ENCODE measurements at places on chromosomes 7 and 10.

GRCh38 chr10:95295031-95295755 lies 4.4 kb upstream of the PDLIM1 start:
- peak; percentile 73 for DNase-seq

GRCh38 chr7:100431286-100431735 lies 1.7 kb downstream of the MEPCE start:
- no peak for DNase-seq

- no peak for DNase-seq
Observed at GRCh38 chr7:107213945-107214344, 45.1 kb downstream of the HBP1 start.

DNA sequence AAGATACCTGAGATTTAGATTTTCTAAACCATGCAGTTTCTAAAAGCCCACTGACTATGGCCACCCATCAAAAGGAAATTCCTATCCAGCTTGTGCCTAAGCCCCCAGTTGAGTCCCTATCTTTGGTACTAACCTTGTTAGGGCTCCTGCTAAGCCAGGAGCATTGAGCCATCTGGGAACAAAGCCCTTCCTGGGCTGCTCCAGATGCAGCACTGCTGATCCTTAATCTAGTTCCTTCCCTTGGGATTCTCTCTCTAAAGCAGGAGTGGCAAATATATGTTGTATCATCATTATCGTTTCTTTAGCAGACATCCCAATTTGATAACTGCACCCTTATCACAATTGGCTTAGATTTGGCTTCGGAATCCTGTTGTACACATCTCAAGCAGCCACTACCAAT lies 24.7 kb upstream of the PDLIM1 start:
- DNase-seq = no peak

DNA sequence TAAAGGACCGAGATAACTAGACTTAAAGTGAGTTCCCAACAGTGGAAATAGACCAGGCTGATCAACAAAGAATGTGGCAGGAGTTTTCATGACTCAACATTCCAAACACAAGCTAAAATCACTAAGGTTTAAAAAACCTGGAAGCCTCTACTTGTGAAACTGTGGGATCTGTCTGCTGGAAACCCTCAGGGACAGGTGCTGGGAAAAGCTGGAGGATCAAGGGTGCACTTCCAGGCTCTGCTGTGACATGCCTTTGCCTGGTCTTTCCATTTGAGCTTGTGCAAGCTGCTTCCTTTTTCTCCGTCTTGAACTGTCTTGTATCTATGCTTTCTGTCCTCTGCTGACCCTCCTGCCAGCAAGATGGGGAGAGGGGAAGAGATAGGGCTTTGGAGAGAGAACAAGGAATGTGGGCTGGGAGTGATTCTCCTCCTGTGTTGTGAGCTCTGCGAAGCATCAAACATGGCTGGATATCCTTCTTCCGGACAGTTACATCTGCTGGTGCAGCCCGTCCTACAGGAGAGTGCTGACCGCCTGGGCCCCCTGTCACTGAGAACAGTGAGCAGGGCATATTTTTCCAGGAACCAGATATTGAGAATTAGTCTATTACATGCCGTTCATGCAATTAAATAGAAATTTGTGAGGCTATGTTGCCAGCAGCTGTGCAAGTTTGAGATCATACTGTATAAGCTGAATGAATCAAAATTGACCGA lies 25.5 kb downstream of the ARHGAP22 start:
- no peak for DNase-seq

DNA sequence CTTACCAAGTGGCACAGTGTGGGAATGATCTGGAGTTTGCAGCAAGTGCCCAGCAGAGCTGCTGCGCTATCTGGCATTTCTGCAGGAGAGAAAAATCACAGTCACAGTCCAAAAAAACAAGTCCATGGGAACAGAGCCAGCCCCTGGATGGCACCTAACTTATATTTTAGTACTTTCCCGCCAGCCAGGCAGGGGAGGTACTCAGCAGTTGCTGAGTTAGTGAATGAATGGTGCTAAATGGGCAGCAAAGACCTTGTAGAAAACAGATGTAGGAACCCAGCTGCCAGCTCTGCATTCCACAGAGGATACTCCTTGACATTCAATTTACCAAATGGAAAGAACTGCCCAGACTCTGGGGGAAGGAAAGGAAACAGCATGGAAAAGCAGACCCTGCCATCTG lies 54.5 kb downstream of the GSDME start:
- no peak for DNase-seq

GRCh38 chr10:61899069-61899531 lies 2.4 kb upstream of the ARID5B start:
- no peak for DNase-seq

- DNase-seq = peak; percentile 19
Observed at GRCh38 chr10:24894309-24894708, 58.1 kb downstream of the PRTFDC1 start.

DNA sequence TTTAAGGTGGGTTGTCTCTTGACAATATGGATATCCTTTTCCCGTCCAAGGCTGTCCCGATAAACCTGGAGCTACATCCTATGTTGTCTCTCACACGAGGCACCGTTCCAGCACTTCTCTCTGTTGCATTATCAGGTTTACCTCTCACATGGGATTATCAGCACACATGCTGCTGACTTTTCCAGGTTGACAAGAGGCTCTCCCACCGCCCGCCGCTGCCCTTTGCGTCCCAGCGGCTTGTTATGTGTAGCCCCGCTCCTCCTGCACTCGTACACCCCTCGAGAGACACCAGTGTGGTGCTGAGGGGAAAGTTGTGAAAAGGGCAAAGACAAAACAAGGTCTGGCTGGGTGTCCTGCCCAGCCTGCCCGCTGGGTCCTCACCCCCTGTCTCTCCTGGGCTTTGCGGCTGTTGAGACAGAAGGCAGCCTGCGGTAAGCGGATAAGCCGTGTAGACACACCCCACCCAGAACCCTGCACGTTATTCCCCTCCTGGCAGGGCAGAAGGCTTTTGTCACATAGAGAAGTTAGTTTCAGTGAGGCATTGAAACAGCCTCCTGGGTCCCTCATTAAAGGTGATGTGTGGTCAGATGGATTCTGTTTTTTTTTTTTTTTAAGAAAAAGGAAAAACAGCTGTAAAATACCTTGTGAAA lies 38.7 kb downstream of the UBE3C start:
- DNase-seq = no peak

GRCh38 chr7:14321947-14322346 lies 332.5 kb upstream of the ETV1 start:
- DNase-seq = no peak

- no peak for DNase-seq
Observed at GRCh38 chr10:30417301-30417700, 16.7 kb upstream of the MAP3K8 start.

DNA sequence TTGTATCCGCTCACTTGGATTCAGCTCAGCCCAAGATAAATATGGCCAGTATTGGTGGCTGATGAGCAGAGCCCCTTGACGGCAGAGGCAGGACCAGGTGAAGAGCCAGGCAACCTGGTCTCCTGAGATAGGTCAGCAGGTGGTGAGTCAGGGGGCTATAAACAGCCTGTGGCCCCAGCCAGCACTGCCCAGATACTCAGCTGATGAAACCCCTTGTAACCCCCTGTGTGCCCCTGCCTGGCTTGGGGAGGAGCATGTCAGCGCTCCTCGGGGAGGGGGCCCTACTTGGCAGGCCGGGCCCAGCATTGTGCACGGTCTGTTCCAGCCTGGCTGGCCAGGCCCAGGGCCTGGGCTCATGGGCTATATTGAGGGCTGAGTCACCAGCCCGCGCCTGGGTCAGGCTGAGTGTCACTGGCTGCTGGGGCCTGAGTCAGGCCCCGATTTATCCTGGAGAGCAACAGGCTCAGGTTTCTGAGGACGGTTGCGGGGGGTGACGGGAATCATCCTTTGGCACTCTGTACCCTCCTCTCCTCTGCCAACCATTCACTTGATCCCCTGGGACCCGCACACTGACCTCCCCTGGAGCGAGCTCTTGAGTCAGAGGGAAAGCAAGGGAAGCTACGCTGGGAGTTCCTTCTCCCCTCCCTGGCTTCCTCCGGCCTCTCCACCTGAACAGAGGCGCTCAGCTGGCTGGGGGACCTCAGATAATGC lies 2.8 kb upstream of the FLNC start:
- DNase-seq = no peak

- DNase-seq = no peak
Observed at GRCh38 chr10:67306588-67307205, 380.9 kb downstream of the LRRTM3 start.

DNA sequence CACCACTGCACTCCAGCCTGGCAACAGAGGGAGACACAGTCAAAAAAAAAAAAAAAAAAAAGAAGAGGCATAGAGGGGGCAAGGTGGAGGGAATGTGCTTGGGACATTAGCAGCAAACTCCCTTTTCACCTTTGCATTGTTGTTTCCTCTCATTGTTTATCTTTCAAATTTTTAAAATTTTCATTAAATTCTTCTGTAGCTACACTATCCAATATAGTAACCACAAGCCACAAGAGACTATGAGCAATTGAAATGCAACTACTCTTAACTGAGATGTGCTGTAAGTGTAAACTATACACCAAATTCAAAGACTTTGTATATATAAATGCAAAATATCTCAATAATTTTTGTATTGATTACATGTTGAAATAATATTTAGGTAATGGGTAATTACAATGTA lies 43.4 kb downstream of the EBLN1 start:
- no peak for DNase-seq

DNA sequence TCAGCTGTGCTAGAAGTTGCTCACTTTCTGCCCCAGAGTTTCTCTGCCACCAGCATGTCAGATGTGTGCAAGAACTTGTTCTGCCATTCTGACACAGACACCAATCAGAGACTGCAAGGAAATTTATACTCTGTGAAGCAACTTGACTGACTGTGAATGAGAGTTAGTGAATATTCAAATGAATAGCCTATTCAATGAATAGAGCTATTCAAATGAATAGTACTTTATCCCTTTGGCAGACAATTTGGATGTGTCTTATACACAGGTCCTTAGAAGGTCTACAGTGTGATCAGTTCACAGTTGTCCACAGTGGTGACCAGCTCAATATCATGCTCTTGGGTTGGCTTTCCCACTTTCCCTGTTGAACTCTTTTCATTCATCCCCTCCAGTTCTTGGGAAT lies 138.1 kb downstream of the MACC1 start:
- DNase-seq = no peak

- DNase-seq = no peak
Observed at GRCh38 chr7:38703093-38703492, 71.9 kb upstream of the AMPH start.

DNA sequence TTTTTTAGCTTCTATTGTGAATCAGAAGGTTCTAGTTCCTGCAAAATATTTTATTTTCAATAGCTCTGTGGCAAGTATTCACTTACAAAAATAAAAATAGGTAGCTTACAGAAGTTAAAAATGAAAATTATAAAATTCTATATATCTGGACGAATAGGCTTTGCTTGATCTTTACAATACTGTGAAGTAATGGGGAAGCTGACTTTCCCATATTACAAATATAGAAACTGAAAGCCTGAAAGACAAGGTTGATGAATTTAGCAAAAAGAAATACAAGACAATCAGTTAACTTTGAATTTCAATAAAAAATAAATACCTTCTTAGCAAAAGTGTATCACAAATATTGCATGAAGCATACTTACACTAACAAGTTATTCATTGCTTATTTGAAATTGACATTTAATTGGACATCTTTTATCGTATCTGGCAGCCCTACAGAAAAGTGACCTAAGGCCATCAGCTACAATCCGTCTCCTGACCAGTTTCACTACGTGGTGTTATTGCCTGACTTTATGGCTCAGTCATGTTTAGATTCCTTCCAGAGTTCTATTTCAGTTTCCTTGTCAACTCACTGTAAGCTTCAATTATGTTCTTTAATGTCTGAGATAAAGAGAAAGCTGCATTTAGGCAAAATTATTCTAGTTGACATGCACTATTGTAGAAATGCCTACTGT lies 310.5 kb upstream of the HGF start:
- DNase-seq = no peak

- no peak for DNase-seq
Observed at GRCh38 chr7:47715631-47716068, 133.7 kb upstream of the TNS3 start.

GRCh38 chr10:125015356-125015944 lies 73.5 kb downstream of the ZRANB1 start:
- DNase-seq = peak; percentile 6

GRCh38 chr10:84004221-84004620 lies 135.1 kb upstream of the GHITM start:
- DNase-seq = no peak

Data from activated CD8-positive, alpha-beta T cell treated with anti-CD3 and anti-CD28 coated beads for 36 hours (primary cell).